ENCODE measurements at places on chromosomes 1 and 21.
A peak's percentile ranks its signal among the peaks of the same experiment; 100 is the strongest.

- no peak for DNase-seq
Observed at GRCh38 chr1:170630977-170631376, 33.0 kb upstream of the PRRX1 start.

GRCh38 chr1:15983275-15983674 lies 7.4 kb upstream of the ZBTB17 start:
- no peak for DNase-seq

DNA sequence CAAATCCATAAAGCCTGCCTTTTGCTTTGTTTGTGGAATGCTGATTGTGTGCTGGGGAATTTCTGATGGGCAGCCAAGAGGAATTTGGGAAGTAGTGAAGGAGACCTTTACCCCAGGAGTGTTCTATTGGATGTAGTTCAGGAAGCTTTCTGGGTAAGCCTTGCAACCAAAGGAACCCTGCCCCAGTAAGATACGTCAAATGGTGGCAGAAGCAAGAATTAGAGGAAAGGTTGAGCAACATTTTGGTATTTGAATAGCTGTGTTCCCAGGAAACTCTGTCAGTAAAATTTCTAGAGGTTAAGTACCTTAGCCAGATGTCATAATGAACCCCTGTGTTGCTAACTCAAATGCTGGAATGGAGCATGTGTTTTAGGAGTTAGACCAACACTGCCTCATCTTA lies 6.4 kb downstream of the MGST3 start:
- DNase-seq: no peak

DNA sequence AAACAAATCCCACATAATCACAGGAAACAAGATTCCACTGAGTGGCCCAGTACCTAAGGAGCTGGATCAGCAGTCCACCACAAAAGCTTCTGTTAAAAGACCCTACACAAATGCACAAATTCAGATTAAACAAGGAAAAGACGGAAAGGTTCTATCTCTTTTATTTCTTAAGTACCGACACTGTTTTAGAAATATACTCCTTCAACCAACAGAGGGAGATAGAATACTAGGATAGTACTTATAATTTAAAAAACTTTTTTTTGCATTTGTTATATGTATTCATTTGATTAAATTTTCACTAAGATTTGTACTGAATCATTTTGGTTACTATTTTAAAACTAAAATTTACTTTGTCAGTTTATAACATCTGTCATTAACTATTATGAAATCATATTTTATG lies 12.5 kb downstream of the CDC7 start:
- DNase-seq: peak; percentile 26

Measured in CD4-positive, alpha-beta T cell treated with Interleukin-17A for 1 hour (primary cell).